ENCODE measurements at places on chromosomes 16 and 17. TPM values are rescaled to one million over a fixed set of nuclear protein-coding genes. Genes with fewer than 3 reads are reported as not detected.

OTOP2 gene
- total RNA-seq, result not detected

CD300LB gene
- not detected for total RNA-seq

YBX2 gene
- total RNA-seq, result not detected

SYT17 gene
- total RNA-seq, result 0.12 TPM

LITAFD gene
- total RNA-seq, result not detected

SLC6A4 gene
- 0.90 TPM for total RNA-seq

LPO gene
- not detected for total RNA-seq

CLEC3A gene
- total RNA-seq, result not detected

RCVRN gene
- total RNA-seq, result not detected

ITGA2B gene
- 0.23 TPM for total RNA-seq

KRT40 gene
- total RNA-seq, result not detected

HAS3 gene
- total RNA-seq, result 1.3 TPM

AOC3 gene
- total RNA-seq, result 0.23 TPM

TBC1D16 gene
- total RNA-seq, result 48.4 TPM

ENPP7 gene
- not detected for total RNA-seq

SPNS2 gene
- 0.23 TPM for total RNA-seq

KRT24 gene
- not detected for total RNA-seq

ANKRD40CL gene
- total RNA-seq, result not detected

MILR1 gene
- total RNA-seq, result 6.2 TPM

CD300E gene
- not detected for total RNA-seq

PHOSPHO1 gene
- total RNA-seq, result not detected

PABPN1L gene
- total RNA-seq, result not detected

All from smooth muscle cell of the coronary artery (primary cell).